Left ventricle myocardium superior (tissue), 1 donor: ENCODE measurements at places on chromosomes 3 and 15.
A peak's percentile ranks its signal among the peaks of the same experiment; 100 is the strongest.

- peak; percentile 81 for DNase-seq
Observed at GRCh38 chr3:126971891-126972351, 11.0 kb upstream of the PLXNA1 start.

DNA sequence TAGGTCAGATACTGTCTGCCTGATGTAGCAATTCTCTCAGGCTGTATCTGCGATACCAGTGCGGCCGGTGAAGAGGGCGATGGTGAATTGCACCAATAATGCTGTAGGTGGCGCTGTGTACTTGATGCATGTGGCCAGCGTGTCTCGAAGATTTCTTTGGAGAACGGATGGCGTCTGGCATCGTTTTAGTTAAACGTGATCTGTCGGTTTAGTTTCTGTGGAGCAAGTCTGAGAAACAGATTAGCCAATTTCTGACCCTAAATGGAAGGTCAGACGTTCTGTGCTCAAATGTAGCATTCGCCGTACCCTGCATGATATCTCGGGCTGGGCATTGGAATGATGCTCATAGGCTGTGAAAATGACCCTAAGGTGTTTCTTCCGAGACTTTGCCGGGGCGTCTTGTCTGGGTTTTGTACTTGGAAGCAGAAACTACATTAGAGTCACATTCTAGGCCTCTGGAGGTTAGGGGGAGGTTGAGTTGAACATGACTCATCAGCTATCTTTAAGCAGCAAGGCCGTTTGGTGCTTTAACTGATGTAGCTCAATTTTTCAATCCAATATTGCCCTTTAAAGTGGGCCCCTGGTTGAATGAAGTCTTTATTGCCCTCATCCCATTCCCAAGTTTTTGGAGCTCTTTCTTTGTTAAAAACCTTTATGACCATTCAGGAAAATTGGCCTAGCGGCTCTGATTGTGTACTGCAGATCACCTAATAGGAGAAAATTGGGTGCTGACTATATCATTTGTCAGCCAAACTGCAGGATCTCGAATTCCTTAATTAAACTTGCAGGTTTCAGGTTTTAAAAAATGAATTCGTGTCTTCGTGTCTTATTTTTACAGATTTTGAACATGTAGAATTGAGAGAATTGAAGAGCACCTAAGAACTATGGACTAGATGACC is 80.0 kb downstream of the SQOR start:
- peak; percentile 59 for DNase-seq

DNA sequence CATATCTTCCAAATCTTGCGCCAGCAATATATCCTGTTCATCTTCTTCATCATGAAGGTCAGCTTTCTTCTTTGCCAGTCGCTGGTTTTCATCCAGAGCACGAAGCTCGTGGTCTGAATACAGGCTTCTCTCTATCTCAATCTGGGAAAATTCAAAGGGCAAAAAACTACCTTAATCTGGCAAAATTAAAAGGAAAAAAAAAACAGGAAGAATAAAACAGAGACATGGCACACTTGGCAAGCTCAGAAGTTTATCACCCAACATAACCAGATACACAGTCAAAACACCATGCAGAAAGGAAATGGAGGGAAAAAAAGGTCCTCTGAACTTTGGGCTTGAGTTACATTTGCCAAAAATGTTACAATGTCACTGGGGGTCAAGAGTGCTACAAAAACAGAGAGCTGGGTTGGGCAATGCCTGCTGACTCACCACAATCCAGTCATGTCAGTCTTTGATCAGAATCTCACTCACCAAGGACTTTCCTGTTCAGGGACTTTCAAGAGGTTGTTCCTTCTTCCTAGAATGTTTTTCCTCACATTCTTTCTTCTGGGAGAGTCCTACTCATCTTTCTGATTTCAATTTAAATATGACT is 1.5 kb downstream of the MRPL46 start:
- no peak for DNase-seq

GRCh38 chr3:178586076-178586475 is 49.8 kb downstream of the KCNMB2 start:
- no peak for DNase-seq

DNA sequence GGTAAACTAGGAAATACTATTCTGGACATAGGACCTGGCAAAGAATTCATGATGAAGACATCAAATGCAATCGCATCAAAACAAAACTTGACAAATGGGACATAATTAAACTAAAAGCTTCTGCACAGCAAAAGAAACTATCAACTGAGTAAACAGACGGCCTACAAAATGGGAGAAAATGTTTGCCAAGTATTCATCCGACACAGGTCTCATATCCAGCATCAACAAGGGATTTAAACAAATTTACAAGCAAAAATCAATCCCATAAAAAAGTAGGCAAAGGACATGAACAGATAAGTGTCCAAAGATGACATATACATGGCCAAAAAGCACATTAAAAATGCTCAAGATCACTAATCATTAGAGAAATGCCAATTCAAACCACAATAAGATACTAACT is 1088.9 kb downstream of the NAALADL2 start:
- no peak for DNase-seq

DNA sequence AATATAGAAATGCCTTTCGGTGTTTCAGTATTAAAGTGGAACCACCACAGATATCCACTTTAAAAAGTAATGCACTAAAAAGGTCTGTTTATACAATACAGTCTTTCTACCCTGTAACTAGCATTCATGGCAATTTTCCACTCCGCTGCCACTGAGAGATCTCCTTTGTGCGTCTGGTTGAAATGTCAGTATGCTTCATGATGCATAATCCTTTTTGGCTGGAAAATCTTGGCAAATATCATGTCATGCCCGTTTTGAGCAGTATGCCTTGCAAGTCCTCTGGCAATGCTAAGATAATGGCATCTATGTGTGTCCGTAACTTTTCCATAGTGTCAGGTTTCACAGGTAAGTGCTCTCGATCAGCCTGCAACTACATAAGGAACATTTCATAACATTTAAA is 30.8 kb upstream of the ARF4 start:
- no peak for DNase-seq

DNA sequence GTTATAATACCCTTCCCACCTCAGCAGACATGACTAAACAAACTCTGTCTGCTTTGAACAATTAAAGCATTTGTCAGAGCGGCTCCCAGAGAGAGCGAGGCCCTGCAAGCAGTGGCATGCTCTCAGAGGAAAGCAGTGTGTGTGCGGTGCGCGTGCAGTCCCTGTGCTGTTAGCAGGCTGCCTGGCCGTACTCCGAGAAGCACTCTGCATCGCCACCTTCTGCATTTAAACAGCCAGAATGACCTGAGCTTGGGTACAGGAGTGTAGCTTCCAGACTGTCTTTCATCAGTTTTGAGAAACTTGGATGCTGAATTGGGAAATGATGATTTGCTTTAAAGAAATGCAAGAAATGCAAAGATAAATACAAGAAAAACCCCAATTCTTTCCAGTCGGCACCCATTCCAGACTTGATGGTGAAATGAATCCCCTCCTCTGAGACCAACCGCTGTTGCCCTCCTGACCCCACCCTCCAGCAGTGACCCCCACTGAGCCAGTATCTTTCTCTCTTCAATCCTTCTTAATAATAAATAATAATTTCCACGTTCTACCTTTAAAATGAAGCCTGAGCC is 113.5 kb downstream of the VGLL4 start:
- DNase-seq = peak; percentile 79

GRCh38 chr3:105436687-105437086 is 70.0 kb downstream of the ALCAM start:
- DNase-seq = no peak

GRCh38 chr15:64747578-64747977 is 27.8 kb downstream of the RBPMS2 start:
- DNase-seq = peak; percentile 58

GRCh38 chr15:54836052-54836795 is 360.5 kb downstream of the RSL24D1 start:
- DNase-seq = no peak

GRCh38 chr3:161322781-161323568 is 48.3 kb downstream of the SPTSSB start:
- no peak for DNase-seq

DNA sequence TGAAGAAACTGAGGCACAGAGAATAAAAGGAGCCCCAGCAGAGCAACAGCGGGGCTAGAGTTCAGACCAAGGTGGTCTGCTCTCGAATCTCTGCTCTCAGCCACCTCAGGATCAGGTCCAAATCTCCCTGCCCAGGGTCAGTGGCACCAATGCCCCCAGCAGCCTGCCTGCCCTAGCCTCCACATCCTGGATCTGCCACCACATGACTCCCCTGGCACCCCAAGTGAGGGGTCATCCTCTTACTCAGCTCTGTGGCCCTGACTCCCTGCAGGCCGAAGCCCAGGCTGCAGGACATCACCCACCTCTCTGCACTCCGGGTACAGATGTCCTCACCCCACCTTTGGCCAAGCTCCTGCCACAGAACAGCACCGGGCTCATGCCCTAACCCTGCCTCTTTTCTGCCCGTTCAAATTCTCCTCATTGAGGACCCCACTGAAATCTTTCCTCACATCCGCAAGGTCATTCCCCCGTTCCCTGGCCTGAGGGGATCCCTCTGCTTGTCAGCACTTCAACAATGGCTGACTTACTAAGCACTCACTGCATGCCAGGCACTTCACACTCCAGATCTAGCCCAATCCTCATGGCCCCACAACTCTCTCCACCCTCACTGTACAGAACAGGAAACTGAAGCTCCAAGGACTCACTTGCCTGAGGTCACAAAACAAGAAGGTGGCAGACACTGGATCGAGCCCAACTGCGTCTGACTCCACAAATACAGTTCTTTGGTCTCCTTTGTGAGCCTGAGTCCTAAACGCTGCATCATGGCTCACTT is 4.3 kb downstream of the PPIB start:
- peak; percentile 53 for DNase-seq

DNA sequence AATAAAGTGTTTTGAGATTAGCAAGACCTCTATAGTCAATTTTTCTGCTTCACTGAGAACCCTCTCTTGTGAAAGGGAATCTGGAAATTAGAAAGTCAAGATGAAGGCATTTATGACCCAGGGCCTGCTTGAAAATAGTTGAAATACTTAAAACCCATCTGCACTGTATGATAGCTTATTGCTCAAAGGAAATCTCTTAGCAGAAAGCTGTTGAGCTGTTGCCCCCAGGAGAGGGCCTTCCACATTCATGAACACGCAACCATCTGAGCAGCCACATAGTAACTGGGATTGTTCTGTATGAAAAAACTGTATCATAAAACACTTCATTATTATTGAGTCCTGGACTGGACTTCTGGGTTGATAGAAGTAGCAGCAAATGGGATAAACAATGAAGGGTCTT is 106.4 kb upstream of the PTX3 start:
- no peak for DNase-seq

DNA sequence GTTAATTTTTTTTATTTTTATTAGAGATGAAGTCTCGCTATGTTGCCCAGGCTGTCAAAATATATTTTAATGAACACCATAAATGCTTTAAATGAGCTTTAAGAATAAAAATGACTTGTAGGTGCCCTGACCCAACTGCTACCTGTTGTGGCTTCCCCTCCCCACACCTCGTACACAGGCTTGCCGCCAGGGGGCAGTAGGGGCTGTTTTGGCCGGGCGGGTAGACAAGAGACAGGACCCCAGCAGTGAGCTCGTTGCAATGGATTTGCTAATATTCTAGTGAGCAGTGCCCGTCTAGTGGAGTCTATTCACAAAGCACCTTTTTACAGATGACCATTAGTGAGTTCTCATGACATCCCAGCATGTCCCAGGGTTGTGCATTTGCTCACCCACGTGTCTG is 418.1 kb downstream of the OCA2 start:
- DNase-seq = no peak

DNA sequence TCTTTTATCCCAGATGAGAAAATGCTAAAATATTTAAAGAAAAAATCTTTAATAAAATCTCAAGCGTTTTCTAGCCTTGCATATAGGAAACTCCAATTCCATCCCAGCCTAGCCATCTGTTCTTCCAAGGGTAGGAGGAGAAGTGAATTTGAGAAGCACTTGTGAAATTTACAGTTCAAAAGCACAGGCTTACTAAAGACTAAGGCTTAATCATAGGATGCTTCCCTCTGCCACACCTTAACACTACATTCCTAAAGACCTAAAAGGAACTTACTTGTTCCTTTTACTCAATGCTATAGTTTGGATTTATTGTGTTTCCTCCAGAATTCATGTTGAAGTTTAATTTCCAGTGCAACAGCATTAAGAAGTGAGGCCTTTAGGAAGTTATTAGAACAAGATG is 764.8 kb upstream of the CADM2 start:
- DNase-seq = no peak

DNA sequence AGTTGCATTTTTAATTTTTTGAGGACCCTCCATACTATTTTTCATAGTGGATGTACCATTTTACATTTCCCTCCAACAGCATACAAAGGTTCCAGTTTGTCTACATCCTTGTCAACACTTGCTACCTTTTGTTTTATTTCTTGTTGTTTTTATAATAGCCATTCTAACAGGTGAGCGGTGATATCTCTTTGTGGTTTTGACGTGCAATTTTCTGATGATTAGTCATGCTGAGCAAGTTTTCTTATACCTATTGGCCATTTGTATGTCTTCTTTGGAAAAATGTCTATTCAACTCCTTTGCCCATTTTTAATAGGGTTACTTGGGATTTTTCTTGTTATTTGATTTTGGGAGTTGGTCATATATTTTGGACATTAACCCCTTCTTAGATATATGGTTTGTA is 187.0 kb downstream of the CDIN1 start:
- no peak for DNase-seq

GRCh38 chr15:65421360-65422215 is 1.2 kb downstream of the IGDCC4 start:
- DNase-seq = peak; percentile 77

DNA sequence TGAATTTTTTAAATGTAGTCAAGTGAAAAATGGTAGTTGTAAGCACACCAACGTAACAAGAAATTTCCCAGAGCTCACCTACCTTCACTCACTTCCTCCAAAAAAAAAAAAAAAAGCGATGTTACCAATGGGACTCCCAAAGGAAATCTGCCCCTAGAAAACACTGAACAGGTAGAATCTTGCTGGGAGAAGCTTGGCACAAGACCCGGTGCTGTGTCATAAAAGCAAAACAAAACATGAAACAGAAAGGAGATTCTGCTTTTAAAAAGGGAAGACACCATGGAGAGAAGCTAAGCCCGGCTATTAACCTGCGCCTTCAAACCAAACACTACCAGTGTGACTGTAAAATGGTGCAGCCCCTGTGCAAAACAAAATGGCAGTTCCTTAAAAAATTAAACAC is 40.5 kb downstream of the PGPEP1L start:
- DNase-seq = no peak

DNA sequence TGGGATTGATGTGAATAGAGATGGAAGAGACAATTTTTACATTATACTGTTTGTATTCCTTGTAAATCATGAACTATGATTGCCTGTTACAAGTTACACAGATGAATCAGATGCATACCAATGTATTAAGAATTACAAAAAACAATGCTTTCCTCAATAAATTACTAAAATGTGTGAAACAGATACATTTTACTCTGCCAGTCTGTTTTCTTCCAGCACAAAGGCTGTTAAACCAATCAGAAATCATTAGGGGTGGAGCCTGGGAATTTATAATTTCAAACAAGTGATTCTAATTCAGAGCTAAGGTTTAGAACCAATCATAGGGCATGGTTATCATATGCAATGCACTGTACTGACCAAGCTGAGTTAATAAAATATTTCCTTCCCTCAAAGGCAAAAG is 21.8 kb upstream of the ANKRD28 start:
- DNase-seq = no peak

- DNase-seq = no peak
Observed at GRCh38 chr3:8793242-8793641, 23.8 kb upstream of the OXTR start.

- no peak for DNase-seq
Observed at GRCh38 chr3:9951598-9951961, 628 bp downstream of the PRRT3 start.

- no peak for DNase-seq
Observed at GRCh38 chr3:61181874-61182273, 69.4 kb downstream of the FHIT start.

GRCh38 chr3:5217824-5218595 is 30.5 kb downstream of the EDEM1 start:
- no peak for DNase-seq

- DNase-seq = peak; percentile 47
Observed at GRCh38 chr15:74954515-74954914, 2.1 kb downstream of the RPP25 start.
